NCI-H345 (cell line): ENCODE measurements at places on chromosomes 7 and 10.

DNA sequence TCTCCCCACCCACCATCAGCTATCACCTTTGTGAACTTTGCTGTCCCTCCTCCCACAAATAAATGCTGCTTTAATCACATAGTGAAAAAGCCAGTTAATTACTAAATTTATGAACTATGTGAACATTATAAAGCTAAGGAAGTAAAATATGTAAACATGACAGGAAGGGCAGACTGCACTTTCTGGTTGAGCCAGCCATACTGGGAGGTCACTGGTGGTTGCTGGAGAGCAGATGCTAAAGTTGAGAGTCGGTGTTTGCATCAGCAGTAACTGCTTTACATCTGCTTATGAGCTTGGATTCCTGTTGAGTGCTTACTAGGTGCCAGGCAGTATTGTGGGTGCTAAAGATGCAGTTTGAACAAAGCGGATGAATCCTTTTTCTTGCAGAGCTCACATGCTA, 209.9 kb upstream of the FZD1 start:
- no peak for DNase-seq

DNA sequence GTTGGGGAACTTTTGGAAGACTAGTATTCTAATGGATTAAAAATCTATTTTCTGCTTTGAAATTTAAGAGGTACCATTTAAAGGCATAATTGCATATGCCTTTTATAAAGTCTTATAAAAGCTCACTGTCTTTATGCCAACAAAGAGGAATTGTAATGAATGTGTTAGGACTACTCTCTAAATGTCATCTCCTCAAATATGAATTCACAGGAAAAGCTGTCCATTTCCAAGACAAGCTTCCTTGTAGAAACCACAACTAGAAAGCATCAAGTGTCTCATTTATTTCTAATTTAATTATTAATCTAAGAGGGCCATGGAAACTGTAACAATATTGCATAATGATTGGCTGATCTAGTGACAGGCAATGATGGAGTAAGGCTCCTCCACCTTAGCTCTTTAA, 130.2 kb downstream of the COL28A1 start:
- no peak for DNase-seq

- no peak for DNase-seq
Observed at GRCh38 chr7:73615886-73616285, 8.4 kb downstream of the MLXIPL start.

DNA sequence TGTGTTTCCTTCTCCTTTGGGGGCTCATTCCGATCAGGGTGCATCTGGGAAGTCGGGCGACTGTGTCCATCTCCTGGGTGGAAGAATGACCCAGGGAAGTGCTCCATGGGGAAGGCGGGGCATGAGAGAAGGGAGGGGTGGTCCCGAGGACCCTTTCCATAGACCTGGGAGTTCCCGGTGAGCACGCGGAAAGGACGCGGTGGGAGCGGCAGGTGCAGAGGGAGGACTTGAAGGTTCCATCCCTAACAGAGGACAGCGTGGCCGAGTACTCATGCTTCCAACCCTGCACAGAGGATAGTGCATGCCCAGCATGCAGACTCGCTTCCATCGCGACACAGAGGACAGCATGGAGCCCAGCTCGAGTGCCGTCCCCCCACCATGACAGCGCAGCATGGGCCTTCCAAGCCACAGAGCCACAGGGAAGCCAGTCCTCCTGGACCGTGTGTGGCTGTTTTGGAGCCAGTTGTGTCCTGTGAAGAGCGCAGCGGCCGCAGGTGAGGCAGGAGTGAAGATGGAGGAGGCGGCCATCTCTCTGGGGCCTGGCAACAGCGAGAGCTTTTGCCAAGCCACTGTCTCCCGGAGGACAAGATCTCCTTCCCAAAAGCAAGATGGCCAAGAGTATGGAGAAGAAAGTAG, 281.4 kb downstream of the DNAJB6 start:
- DNase-seq: no peak

GRCh38 chr7:54394834-54395233, 147.3 kb upstream of the VSTM2A start:
- DNase-seq: peak; percentile 52

GRCh38 chr7:4486907-4487306, 195.2 kb upstream of the FOXK1 start:
- DNase-seq: no peak

DNA sequence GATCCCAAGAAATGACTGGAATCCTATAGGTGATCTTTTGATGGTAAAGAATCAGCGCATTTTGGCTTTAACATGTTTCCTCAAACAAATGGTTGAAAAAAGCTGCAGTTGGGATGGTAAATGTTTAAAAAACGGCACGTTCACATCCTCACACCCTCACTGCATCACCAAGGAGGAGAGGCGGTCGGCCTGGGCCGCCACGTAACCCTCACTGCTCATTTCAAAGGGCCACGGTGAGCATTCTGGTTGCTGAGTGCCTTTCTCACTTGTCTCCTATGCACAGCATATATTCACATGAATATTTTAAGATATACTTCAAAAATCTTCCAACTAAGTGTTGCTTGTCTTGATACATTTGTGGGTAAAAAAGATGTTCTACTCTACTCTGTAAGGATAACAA, 233.2 kb downstream of the DNAJB6 start:
- DNase-seq: no peak

DNA sequence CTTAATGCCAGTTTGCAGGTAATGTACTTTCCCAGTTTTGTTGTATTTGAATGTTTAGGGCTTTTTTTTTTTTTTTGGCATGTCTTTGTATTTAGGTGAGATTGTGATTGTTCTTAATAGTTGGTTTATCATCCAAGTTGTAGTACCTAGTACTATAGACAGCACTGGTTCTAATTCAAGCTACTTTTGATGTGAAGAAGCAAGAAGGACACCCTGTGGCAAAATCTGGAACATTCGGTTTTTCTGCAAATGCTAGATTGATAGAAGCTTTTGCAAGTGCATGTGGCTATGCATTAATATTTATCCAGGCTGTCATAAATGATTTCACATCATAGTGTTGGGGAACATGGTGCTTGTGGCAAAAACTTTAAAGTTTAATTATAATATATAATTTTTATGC, 248.9 kb downstream of the FOXP2 start:
- peak; percentile 77 for DNase-seq

- DNase-seq: no peak
Observed at GRCh38 chr10:30006410-30006809, 53.0 kb downstream of the JCAD start.

- DNase-seq: peak; percentile 11
Observed at GRCh38 chr10:93580828-93581227, 14.4 kb downstream of the FFAR4 start.

DNA sequence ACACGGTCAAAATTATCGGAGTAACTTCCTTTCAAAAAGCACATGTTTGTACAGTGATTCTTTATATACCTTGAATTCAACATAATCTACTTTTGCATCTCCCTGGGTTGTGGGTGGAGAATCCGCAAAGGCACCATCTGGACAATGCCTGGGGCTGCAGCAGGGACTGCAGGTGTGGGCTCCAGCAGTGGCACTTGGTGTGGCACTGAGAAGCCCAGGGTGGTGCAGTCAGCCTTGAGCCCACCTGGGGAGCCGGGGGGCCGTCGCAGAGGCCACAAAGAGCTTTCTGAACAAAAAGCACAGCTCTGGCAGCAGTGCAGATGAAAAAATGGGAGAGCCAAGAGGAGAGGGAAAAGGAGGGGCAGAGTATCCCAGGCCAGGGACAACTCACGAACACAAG, 22.2 kb downstream of the PARD3 start:
- peak; percentile 64 for DNase-seq

DNA sequence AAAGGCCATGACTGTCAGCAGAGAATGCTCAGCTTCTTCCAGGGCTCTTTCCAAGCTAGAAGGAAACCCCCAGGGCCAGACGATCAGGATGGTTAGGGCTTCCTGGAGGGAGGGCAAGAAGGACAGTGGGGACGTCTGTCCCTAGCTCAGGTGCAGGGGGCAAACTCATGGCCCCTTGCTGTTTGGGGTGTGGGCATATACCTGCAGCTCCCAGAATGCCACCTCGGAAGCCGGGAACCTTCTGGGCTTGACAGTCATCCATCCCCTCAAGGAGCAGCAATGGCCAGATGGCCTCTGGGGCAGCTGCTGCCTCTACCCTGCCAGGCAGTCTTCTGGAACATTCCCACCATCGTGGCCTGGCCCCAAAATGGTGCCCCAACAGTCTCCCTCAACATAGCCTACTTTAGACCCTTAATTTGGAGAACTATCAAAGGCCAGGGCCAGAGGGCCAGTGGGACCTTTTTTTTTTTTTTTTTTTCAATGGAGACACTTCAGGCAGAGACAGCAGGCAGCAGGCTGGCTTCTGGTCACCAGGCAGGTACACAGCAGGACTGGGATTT, 40.2 kb upstream of the ZMIZ1 start:
- no peak for DNase-seq

DNA sequence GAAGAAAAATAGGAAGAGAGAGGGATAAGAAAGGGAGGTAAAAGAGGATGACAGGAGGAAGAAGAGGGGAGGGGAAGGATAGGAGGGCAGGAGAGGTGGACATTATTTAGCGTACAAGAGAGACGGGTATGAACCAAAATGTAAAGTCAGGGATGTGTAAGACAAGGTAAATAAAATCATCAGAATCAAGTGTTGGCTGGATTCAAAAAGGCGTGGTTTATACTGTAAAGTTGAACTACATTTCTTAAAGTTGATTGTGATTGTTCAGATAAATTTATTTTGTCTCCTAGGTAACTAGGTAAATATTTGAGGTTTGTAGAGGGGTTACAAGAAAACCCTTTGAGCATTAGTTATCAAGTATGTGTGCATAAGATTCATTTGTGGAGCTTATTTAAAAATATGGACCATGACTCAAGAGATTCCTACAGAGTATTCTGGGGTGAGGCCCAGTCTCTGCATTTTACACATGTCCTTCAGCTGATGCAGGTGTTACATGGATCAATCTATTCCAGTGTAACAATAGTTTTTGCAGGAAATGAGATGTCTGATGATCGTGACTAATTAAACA, 512.1 kb upstream of the MBL2 start:
- DNase-seq: no peak

- peak; percentile 40 for DNase-seq
Observed at GRCh38 chr7:134546955-134547354, 2.0 kb upstream of the AKR1B15 start.

- no peak for DNase-seq
Observed at GRCh38 chr7:151404216-151405011, 5.4 kb downstream of the WDR86 start.

DNA sequence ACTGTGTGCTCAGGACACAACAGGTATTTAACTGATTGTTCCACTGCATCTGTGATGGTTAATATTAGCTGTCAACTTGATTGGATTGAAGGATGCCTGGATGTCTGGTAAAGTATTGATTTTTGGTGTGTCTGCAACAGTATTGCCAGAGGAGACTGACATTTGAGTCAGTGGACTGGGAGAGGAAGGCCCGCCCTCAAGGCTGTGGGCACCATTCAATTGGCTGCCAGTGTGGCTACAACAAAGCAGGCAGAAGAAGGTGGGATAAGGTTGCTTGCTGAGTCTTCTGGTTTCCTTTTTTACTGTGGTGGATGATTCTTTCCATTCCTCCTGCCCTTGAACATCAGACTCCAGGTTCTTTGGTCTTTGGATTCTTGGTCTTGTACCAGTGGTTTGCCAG, 137.1 kb upstream of the FAM13C start:
- no peak for DNase-seq

DNA sequence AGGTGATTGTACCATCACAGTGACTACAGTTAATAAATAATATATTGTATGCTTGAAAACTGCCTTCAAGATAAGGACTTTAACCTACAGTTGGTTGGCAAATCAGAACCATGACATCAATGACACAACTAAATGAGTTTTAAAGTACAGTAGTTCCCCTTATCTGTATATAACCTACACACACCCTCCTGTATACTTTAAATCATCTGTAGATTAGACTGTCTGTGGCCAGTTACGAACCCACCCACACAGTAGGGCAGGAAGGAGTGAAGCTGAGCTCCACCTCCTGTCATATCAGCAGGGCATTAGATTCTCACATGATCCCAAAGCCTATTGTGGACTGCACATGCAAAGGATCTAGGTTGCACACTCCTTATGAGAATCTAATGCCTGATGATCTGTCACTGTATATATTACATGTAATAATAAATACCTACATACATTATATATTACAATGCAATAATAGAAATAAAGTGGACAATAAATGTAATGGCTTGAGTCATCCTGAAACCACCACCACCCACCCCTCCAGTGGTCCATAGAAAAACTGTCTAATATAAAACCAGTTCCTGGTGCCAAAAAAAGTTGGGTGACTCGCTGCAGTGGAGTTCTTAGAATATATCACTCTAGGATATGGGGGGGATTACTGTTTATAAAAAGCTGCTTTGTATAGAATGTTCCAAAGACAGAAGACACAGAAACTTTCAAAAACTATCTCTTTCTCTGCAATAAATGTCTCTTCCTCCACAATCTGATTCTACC, 5.6 kb downstream of the TPK1 start:
- DNase-seq: no peak

- DNase-seq: no peak
Observed at GRCh38 chr7:107643407-107643806, 17.2 kb upstream of the SLC26A4 start.

GRCh38 chr7:82595176-82595575, 151.6 kb upstream of the CACNA2D1 start:
- DNase-seq: peak; percentile 17

DNA sequence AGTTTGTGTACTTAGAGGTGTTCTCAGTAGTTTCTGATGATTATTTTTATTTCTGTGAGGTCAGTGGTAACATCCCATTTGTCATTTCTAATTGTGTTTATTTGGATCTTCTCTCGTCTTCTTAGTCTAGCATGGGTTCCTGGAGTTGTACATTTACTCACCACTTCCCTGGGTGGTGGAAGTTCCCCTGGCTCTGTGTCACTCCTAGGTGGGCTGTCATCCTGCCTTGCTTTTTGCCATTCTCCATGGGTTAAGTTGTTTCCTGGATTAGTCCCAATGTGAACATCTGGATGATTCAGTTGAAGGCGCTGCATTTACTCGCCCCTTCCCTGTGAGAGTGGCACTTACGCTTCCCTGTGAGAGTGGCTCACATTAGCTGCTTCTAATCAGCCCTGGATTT, 48.2 kb downstream of the GSAP start:
- DNase-seq: no peak

GRCh38 chr10:12728494-12728893, 273.0 kb downstream of the CCDC3 start:
- DNase-seq: no peak

GRCh38 chr7:158166386-158167340, 421.0 kb downstream of the PTPRN2 start:
- DNase-seq: no peak

- DNase-seq: no peak
Observed at GRCh38 chr10:72012796-72013195, 48.6 kb downstream of the CHST3 start.

DNA sequence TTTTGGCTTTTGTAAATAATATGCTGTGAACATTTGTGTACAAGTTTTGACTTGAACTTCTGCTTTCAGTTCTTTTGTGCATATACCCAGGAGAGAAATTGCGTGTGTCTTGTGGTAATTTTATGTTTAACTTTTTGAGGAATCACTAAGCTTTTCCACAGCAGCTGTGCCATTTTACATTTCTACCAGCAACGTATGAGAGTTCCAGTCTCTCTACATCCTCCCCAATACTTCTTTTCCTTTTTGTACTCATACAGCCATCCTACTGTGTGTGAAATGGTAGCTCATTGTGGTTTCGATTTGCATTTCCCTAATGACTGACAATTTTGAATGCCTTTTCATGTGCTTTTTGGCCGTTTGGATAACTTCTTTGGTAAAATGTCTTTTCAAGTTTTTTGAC, 66.3 kb upstream of the INHBA start:
- DNase-seq: no peak
